ENCODE measurements at places on chromosomes 5 and 9.

GRCh38 chr5:32022638-32023037, 151.5 kb downstream of the GOLPH3 start:
- DNase-seq: no peak

GRCh38 chr5:93161661-93162654, 419.1 kb downstream of the NR2F1-AS1 start:
- DNase-seq: no peak

GRCh38 chr9:1473956-1474634, 423.9 kb downstream of the DMRT2 start:
- no peak for DNase-seq

DNA sequence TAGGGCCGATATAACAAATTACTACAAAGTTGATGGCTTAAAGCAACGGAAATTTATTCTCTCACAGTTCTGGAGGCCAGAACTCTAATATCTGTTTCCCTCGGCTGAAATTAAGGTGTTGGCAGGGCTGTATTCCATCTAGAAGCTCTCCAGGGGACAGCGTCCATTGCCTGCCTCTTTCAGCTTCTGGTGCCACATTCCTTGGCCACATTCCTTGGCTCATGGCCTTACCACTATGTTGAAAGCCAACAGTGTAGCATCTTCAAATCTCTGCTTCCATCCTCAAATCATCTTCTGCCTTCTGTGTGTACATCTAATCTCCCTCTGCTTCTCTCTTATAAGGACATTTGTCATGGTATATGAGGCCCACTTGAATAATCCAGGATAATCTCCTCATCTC, 17.2 kb downstream of the FGF10 start:
- DNase-seq: no peak

- no peak for DNase-seq
Measured at GRCh38 chr5:126716861-126717260, 60.1 kb upstream of the LMNB1 start.

DNA sequence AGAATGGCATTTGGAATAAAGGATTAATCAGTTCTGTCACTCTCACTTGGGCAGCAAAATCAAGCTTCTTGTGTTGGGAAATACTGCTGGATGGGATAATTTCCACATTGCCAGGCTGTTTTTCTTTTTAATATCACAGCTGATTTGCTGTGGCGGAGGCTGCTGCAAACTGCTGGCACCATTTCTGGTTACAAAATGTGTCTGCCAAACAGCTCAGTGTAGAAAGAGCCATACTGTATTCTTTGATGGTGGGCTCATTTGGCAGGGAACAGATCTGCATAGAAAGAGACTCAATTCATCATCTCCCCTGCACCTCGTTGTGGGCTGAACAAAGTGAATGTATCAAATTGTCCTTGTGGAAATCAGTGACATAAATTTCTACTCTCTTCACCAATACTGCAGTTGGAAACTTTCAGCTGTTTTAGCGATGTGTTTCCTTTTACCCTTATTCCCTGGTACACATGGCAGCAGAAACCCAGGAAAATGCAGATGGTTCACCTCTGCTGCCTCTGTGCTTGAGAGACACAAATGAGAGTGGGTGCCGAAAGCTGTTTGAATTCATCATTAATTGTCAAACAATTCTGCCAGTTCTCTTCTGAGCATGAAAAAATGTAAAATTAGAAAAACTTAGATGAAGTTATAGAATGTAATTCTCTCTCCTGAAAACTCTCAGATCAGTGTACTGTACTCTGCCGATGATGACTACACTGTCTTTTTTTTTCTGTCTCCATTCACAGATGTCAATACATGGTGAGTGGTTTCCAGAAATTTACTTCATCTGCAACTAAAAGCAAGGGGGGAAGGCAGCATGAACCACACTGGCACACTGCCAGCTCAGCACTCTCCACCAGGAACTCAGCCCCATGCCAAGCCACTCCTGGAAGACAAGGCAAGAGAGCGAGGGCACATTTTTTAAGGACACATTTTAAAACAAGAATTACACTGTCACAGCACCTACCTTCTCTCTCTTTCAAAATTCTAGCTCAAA, 75.0 kb downstream of the HMHB1 start:
- no peak for DNase-seq

DNA sequence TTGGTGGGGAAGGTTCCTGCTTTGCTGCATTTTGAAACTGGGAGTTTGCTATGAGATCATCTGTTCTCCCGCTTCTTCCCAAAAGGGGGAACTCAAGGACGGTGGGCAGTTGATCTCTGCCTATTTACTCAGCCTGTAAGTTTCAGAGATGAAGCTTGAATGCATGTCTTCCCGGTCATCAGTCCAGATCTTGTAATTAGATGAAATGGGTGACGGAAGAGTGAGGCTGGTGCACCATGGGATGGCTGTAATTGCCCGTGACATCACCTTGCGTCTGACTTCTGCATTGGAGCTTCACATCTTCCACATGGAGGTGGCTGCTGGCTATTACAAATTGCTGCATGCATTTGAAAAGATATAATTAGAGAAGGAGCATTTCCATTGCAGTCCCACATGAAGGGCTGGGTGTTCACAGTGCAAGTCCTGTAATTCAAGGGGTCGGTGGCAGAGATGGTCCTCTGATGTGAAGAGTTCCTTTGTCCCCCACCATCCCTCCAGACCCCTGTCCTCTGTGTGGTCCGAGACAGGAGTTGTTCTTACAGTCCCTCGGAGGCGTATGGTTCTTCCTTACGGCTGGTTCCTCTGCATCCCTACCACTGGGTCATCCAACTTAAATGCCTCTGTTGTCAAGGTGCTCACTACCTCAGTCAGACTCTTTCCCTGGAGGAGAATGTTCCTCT, 72.9 kb downstream of the ZNF618 start:
- DNase-seq: no peak

DNA sequence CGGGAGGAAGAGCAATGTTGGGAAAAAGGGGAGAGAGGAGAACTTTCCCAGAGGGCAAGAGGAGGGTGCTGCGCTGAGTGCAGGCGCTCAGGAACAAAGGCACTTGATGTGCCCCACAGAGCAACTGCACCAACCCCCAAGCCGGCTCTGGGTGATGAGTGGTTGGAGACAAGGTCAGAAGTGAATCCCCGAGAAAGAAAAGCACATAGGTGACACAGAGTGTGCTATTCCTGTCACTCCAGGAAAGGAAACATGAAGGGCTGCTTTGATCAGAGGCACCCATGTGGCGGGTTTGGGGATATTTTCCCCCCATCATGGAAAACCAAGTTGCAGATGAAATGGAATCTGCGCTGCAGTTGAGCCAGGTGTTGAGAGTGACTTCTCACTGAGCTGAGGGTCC, 20.7 kb upstream of the SLC25A48 start:
- DNase-seq: no peak

GRCh38 chr9:131194762-131195161, 69.4 kb downstream of the NUP214 start:
- DNase-seq: no peak

- no peak for DNase-seq
Measured at GRCh38 chr9:116959809-116960208, 272.7 kb downstream of the TRIM32 start.

GRCh38 chr9:120482424-120483186, 97.4 kb downstream of the CDK5RAP2 start:
- no peak for DNase-seq

DNA sequence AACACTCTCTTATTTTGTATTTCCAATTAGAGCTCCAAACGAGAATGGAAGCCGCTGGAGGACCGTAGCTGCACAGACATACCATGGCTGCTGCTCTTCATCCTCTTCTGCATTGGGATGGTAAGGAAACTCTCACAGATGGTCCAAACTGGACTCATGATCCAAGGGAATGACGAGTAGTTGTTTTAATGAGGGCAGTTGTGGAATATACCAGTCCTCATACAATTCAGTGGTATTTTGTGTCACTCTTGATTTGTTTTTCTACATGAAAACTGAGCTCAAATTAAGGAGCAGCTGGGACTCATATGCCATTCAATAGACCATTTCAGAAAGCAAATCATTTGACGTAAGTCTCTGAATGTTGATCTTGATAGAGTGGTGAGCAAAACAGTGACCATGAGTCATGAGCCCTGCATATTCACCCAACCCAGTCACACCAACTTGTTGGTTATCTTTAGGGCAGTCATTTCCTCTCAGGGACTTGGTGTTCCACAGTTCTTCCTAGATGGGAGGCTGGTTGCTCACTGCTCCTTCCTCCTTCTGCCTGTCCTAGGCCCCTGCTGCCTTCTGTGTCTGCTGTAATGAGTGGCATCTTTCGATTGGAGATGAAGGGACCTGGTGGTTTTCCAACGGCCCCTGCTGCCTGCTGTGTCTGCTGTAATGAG, 54.9 kb downstream of the SLC44A1 start:
- peak; percentile 70 for DNase-seq

DNA sequence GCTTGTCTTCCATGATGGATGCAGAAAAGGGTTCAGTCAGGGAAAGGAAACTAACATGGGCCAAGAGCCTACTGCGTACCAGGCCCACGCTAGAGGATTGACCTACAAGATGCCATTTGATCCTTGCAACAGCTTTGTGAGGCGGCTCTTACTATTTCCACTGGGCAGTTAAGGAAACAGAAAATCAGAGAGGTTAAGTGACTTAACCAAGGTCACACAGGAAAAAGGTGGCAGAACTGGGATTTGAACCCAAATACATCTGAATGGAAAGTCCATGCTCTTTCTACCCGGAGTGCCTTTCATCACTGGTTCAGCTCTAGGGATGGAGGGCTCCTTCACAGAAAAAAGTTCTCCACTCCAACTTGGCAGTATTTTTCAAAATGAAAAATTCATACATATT, 50.0 kb downstream of the PCDH1 start:
- DNase-seq: no peak

- no peak for DNase-seq
Measured at GRCh38 chr9:111035543-111036428, 2.5 kb downstream of the LPAR1 start.
